Stomach (tissue), 19 donors: ENCODE measurements at places on chromosomes 4 and X. TPM values are rescaled to one million over a fixed set of nuclear protein-coding genes. Genes with fewer than 3 reads are reported as not detected.
A peak's percentile ranks its signal among the peaks of the same experiment; 100 is the strongest.

- H3K4me1 ChIP-seq: no peaks in the 10 kb centered on the region
- H3K4me3 ChIP-seq: no peak overlapping the region
- no peak for DNase-seq
- H3K27me3 ChIP-seq: no peaks in the 10 kb centered on the region
- no peaks in the 10 kb centered on the region for H3K36me3 ChIP-seq
Observed at GRCh38 chr4:163467082-163467770, 6.3 kb downstream of the TKTL2 start.

- no peaks in the 10 kb centered on the region for H3K4me1 ChIP-seq
- peaks cover 21% of the 10 kb centered on the region for H3K36me3 ChIP-seq
- H3K4me3 ChIP-seq: no peak overlapping the region
- DNase-seq: no peak
Observed at GRCh38 chrX:16822723-16823122, 36.5 kb downstream of the TXLNG start.

DNA sequence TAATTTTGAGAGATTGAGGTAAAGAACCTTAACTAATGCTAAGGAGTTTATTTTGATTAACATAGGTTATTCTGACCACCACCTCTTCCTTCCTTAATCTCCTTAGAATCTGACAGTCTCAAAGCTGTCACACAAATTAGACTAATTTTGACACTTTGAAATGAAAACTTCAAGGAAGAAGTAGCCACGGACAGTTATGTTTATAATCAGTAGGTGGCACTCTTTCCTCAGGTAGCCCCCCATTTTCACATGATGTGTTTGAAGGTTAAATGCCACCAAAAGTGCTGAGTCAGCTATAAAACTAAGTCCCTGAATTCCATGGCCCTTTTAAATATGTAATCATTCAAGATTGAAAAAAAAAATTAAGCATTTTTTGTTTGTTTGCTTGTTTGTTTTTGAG is 22.4 kb downstream of the TMEM33 start:
- no peak overlapping the region for H3K27ac ChIP-seq
- no peaks in the 10 kb centered on the region for H3K4me1 ChIP-seq
- H3K4me3 ChIP-seq: no peak overlapping the region
- H3K36me3 ChIP-seq: peaks cover 34% of the 10 kb centered on the region
- H3K27me3 ChIP-seq: no peaks in the 10 kb centered on the region

DNA sequence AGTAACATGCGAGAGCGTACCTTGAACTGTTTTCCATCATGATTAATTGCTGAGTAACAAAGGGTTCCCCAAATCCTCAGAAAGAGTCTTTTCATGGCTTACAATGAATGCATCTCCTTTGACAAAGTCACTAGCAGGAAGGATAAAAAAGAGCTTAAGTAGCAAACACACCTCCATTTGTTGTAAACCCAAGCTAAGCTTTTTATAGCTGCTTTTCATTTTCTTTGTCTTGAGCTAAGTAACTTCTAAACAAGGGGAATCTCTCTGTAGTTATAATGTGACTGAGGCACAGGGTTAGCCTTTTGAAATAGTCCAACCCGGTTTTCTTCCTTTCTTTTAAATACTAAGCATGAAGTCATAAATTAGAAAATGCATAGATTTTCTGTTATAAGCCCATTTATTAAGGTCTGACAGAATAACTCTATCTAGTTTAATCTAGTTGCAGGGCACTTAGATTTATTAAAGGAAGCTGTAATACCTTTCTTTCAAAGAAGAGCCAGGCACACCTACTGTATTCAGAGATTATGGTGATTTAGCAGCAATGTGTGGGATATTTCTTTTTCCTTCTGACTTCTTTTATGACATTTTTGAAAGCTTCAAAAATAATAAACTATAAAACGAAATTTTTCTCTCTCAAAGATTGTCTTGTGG is 226.9 kb upstream of the SMIM31 start:
- DNase-seq: no peak
- no peak overlapping the region for H3K4me3 ChIP-seq
- H3K36me3 ChIP-seq: no peaks in the 10 kb centered on the region
- H3K27me3 ChIP-seq: no peaks in the 10 kb centered on the region
- no peaks in the 10 kb centered on the region for H3K4me1 ChIP-seq
- no peak overlapping the region for H3K27ac ChIP-seq

DNA sequence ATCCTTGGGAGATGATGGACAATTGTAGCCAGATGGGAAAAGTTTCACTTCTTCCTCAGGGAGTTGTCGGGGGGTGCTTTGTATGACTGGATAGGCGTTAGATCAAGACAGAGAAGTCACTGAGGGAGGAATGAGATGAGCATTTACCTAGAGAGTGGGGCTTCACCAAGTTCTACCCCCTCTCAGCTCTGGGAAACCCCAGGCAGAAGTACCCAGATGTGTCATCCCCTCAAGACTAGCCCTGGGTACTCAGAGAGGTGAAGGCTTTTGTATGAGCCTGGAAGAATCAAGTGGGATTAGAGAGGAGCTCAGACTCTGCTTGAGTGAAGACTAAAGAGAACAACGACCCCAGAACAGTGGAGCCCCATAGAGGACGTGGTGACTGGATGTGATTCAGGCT is 1.9 kb downstream of the MAGEB1 start:
- no peaks in the 10 kb centered on the region for H3K27me3 ChIP-seq
- H3K4me3 ChIP-seq: no peak overlapping the region
- no peak for DNase-seq
- no peak overlapping the region for H3K27ac ChIP-seq
- H3K36me3 ChIP-seq: no peaks in the 10 kb centered on the region

GRCh38 chr4:157096439-157096838 is 20.5 kb downstream of the GLRB start:
- H3K4me3 ChIP-seq: no peak overlapping the region
- H3K27ac ChIP-seq: no peak overlapping the region
- DNase-seq: no peak
- H3K36me3 ChIP-seq: no peaks in the 10 kb centered on the region
- H3K27me3 ChIP-seq: no peaks in the 10 kb centered on the region

GRCh38 chrX:47690175-47690574 is 31.2 kb upstream of the UXT start:
- H3K36me3 ChIP-seq: no peaks in the 10 kb centered on the region
- H3K4me3 ChIP-seq: no peak overlapping the region
- no peaks in the 10 kb centered on the region for H3K27me3 ChIP-seq
- H3K27ac ChIP-seq: no peak overlapping the region

DNA sequence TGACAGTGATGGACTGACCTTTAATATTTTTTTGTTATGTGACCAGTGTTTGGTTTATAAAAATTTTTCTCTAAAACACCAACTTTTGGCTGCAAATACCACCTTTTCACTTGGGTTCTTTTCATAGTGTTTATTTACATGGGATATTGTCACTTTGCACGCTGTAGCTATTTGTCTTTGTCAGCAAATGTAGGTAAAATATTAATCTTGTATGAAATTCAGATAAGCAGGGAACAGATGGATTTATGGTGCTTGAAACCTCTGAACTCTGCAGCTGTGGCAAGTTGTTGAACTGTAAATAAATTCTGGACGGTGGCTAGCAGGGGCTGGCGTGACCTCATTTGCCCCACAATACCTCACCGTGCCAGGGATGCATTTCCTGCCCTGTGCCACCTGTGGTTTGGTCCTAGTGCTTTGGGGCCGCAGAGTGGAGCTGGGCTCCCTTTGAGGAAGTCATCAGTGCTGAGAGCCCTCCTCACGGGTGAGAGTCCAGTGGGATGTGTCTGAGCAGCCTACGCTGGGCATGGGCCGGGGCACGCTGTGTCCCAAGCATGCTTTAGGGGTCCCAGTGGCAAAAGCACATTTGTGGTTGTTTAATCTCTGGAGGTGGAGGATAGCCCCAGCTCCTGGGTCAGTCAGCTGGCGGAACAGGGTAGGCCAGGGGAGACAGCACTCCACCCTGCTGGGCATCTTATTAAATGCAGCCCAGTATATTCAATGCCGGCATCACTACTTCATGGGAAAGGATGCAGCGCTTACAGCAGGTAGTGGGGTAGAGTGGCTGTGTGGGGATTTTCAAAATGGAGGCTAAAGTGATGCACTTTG is 108.6 kb downstream of the TBL1X start:
- H3K27ac ChIP-seq: no peak overlapping the region
- no peaks in the 10 kb centered on the region for H3K27me3 ChIP-seq
- no peak overlapping the region for H3K4me3 ChIP-seq

DNA sequence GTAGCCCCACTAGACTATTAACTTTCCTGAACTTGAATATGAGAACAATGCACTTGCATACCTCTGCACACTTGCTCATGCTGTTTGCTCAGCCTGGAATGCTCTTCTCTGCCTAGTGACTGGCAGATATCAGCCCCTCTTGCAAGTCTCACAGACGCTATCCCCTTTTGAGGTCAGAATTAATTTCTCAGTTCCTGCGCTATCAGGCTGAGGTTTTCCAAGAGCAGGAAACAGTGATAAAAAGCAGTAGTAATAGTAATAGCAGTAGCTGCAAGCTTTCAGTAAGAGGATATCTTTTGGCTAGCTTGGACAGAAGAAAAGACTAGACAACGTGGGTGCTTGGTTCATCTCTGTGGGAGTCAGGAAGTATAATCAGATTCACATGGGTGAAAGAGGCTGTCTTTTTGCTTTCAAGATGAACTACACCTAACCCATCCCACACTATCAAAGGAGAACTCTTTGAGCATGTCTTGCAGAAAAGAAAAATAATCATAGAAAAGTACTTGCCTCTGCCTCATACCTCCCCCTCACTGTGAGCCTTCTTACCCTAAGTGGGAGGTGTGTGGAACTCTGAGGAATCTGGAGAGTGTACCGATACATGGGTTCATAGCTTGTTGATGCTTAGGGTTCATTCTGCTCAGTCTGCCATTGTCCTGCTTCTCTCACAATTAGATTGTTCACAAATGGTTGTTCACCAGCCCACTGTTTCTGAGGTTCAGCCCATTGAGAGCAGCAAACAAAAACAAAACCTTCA is 11.3 kb upstream of the DRP2 start:
- H3K4me1 ChIP-seq: no peaks in the 10 kb centered on the region
- H3K36me3 ChIP-seq: no peaks in the 10 kb centered on the region
- no peaks in the 10 kb centered on the region for H3K27me3 ChIP-seq
- H3K4me3 ChIP-seq: no peak overlapping the region
- DNase-seq: no peak

GRCh38 chrX:100643956-100644860 is at the start of gene SRPX2:
Gene SRPX2, plus strand, starts transcription at chrX:100644199. Its CDS starts 2,124 bp downstream, at chrX:100646323.
- peak within 1 kb of the TSS; percentile 59 for H3K27ac ChIP-seq
- no peaks in the 10 kb centered on the region for H3K4me1 ChIP-seq
- H3K27me3 ChIP-seq: no peaks in the 10 kb centered on the region
- DNase-seq: no peak
- H3K4me3 ChIP-seq: peak within 1 kb of the TSS; percentile 23
- no peaks in the 10 kb centered on the region for H3K36me3 ChIP-seq

- no peak overlapping the region for H3K27ac ChIP-seq
- no peaks in the 10 kb centered on the region for H3K27me3 ChIP-seq
- no peaks in the 10 kb centered on the region for H3K4me1 ChIP-seq
- no peak overlapping the region for H3K4me3 ChIP-seq
- no peaks in the 10 kb centered on the region for H3K36me3 ChIP-seq
Observed at GRCh38 chr4:102174719-102175189, 170.5 kb downstream of the SLC39A8 start.

- H3K36me3 ChIP-seq: no peaks in the 10 kb centered on the region
- H3K4me1 ChIP-seq: peaks cover 4% of the 10 kb centered on the region
- peak; percentile 29 for DNase-seq
- no peaks in the 10 kb centered on the region for H3K27me3 ChIP-seq
- no peak overlapping the region for H3K4me3 ChIP-seq
Observed at GRCh38 chr4:140884431-140885058, 128.4 kb upstream of the TBC1D9 start.

DNA sequence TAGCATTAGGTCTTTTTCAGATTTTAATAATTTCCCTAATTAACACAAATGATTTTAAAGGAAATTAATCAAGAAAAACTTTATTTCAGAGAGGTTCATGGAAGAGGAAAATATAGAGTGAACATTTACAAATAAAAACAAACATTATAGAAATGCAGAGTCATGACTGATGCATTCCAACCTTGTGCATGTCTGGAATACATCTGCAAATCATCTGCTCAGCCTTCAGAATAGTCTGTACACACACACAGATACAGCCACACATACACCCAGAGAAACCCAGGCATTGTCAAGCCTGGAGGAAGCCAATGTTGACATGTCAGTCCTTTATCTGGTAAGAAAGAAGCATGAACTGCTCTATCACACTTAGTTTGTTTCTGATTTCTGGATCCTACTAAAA is 61.3 kb upstream of the NFKB1 start:
- H3K4me1 ChIP-seq: no peaks in the 10 kb centered on the region
- no peaks in the 10 kb centered on the region for H3K36me3 ChIP-seq
- no peak overlapping the region for H3K4me3 ChIP-seq
- H3K27ac ChIP-seq: no peak overlapping the region

- H3K36me3 ChIP-seq: no peaks in the 10 kb centered on the region
- peaks cover 6% of the 10 kb centered on the region for H3K4me1 ChIP-seq
- no peak overlapping the region for H3K27ac ChIP-seq
- H3K27me3 ChIP-seq: no peaks in the 10 kb centered on the region
- H3K4me3 ChIP-seq: no peak overlapping the region
- DNase-seq: no peak
Observed at GRCh38 chrX:39642071-39642470, 455.7 kb downstream of the BCOR start.

DNA sequence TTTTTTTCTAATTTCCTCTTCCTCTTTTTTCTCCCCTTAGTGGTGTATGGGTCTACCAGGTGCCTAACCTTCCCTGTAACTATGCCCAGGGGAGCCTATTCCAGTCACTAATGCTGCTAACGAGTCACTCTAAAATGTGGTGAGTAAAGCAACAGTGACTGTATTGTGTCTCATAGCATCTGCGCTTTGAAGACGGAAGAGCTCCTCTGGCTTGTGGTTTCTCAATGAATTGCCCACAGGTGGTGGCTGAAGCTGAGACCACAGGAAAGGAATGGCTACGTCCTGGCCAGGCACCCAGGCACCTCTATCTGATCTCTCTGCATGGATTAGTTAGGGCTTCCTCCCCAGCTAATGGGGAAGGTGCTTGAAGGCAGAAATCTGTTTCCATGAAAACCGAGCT is 763.5 kb upstream of the FRG1 start:
- no peak overlapping the region for H3K4me3 ChIP-seq
- no peaks in the 10 kb centered on the region for H3K27me3 ChIP-seq
- no peaks in the 10 kb centered on the region for H3K36me3 ChIP-seq
- H3K27ac ChIP-seq: no peak overlapping the region

DNA sequence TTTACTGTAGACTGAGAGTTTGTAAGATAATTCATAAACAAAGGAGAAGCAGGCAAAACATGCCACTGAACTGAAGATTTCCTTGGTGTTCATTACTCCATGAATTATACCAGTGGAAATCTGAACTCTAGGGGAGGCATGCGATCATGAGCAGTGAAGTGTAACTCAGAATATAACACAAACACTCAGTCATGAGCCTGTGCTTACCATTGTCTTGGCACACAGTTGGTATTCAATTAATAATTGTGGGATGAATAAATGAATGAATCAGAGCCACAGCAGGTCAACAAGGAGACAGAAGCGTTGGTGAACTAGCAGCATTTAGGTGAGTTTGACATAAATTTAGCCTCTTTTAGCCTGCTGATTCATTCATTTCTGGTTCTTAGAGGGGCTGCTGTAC is 263.5 kb upstream of the DKK2 start:
- H3K4me1 ChIP-seq: no peaks in the 10 kb centered on the region
- no peaks in the 10 kb centered on the region for H3K27me3 ChIP-seq
- H3K36me3 ChIP-seq: no peaks in the 10 kb centered on the region
- no peak overlapping the region for H3K4me3 ChIP-seq
- no peak overlapping the region for H3K27ac ChIP-seq

Gene AREG
- total RNA-seq: not detected

Gene SCD5
- 0.58 TPM for total RNA-seq

Gene SLC25A5
- total RNA-seq: 116 TPM

Gene GPRASP2
- 0.58 TPM for total RNA-seq
